Activated naive CD4-positive, alpha-beta T cell treated with anti-CD3 and anti-CD28 coated beads for 36 hours (primary cell): ENCODE measurements at places on chromosomes 3 and 15.

GRCh38 chr3:20701641-20702040 is 515.6 kb upstream of the SGO1 start:
- DNase-seq: no peak

- no peak for DNase-seq
Measured at GRCh38 chr15:28945626-28946230, 60.0 kb downstream of the APBA2 start.

DNA sequence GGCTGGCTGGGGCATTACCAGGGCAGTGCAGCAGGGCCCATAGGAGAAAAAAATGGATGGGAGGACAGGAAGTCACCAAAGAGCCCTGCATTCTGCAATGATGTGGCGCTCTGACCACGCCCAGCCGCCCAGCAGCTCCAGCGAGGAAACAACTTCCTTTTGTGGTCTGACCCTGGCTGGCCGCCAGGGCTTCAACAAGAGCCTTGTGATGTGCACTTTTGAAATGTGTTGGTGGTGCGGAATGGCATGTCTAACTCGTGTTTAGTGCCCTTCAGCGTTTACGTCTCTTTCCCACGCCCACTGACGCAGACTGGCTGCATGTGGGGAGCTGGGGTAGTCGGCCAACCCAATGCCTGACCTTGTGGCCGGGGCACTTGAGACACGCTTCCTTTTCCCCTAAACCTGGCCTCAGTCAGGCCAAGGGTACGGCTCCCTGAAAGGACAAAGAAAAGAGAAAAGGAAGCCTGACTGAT is 81.9 kb upstream of the CTNNB1 start:
- peak; percentile 94 for DNase-seq

DNA sequence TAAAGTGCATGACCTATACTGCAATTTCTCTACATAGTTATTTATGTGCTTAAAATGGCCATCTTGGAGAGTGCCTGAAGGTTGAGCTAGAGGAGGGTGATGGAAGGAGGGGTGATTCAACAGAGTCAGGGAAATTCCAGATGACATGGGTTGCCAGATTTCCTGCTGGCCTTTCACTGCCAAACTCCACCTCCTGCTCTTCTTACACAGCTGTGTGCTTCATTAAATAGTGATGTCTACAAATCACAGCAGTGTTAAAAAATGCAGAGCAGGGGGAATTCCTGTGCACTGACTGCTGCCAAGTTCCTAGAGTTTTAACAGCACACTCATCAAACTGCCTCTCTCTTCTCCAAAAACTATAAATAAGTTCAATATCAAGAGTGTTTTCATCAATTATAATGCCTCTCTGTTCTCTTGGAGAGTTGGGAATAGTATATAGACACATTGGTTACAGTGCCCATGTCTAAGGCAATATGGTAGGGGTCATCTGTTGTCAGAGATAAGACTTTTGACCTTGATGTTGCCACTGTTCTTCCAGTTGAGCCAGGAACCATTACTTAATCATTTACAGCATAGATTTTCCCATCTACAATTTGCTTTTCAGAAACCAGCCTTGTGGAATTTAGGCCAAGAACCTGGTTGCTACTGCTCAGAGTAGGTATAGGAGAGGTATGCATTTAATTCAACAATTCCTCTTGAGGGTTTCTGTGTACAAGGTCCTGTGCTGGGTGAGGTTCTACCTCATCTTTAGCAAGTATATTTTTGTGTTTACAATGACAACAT is 79.6 kb downstream of the TP63 start:
- DNase-seq: peak; percentile 44

DNA sequence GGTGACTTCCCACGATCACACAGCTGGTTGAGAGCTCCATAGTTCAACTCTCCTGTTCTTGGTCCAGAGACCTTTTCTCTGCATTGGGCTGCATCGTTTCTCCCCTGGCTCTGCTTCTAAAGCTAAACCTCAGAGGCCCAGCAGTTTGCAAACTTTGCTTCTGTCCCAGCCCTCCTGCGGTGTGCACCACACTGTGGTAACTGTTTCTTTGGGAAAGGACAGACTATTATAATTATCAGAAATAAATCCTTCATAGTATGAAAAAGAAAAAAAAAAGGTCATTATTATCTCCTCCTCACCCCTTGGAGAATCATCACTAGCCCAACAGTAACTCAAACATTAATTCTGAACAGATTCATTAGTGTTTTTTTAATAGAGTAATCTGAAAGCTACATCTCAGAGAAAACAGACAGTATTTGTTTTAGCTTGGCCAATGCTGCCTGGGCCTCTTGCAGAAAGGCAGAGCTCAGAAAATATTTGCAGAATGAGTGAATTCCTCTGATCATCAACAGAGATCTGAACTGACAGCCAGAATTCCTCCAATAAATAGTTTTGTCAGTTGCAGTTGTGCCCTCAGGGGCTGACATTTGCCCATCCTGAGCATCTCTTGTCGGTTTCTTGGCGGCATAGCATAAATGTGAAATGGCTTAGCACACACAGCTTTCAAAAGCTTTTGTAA is 52.9 kb downstream of the BFSP2 start:
- DNase-seq: no peak

- no peak for DNase-seq
Measured at GRCh38 chr15:63218100-63218808, 28.8 kb downstream of the RAB8B start.
